ENCODE measurements at places on chromosomes 12 and 14. TPM values are rescaled to one million over a fixed set of nuclear protein-coding genes. Genes with fewer than 3 reads are reported as not detected.

Gene GPR84
- total RNA-seq: not detected

Gene KLRB1
- total RNA-seq: not detected

Gene MIPOL1
- 11.3 TPM for total RNA-seq

Gene SLC6A15
- 86.0 TPM for total RNA-seq

Gene SERPINA9
- total RNA-seq: not detected

Gene IL26
- not detected for total RNA-seq

Gene KRT2
- not detected for total RNA-seq

Gene RNASE2
- total RNA-seq: not detected

Gene KCNA1
- 1.8 TPM for total RNA-seq

Gene LRP6
- 35.0 TPM for total RNA-seq

Gene ZDHHC22
- total RNA-seq: not detected

Gene NXPH4
- total RNA-seq: 0.73 TPM

Gene DEGS2
- total RNA-seq: not detected

Gene CLBA1
- 8.8 TPM for total RNA-seq

Gene SYNE3
- total RNA-seq: 58.1 TPM

Gene MYO1H
- not detected for total RNA-seq

Gene OLR1
- not detected for total RNA-seq

Gene CLEC4D
- total RNA-seq: not detected

Gene LMNTD1
- 1.4 TPM for total RNA-seq

Gene PIK3C2G
- not detected for total RNA-seq

Gene MYF6
- total RNA-seq: not detected

Gene VDR
- total RNA-seq: 10.7 TPM

Gene NELL2
- total RNA-seq: 0.37 TPM

Gene OR6C70
- not detected for total RNA-seq

Gene SLC35F4
- total RNA-seq: not detected

Gene IL31
- not detected for total RNA-seq

Gene KRT73
- not detected for total RNA-seq

Gene ZFHX2
- total RNA-seq: 0.73 TPM

Gene KRT83
- total RNA-seq: not detected

Gene KRT1
- total RNA-seq: not detected

Gene DPF3
- total RNA-seq: 3.7 TPM

Gene DCN
- total RNA-seq: 956 TPM

Gene HCFC2
- 15.4 TPM for total RNA-seq

Gene HOXC12
- total RNA-seq: not detected

Gene CYP46A1
- 0.37 TPM for total RNA-seq

Gene TAC3
- total RNA-seq: not detected

Gene AMDHD1
- total RNA-seq: not detected

Gene KRT85
- total RNA-seq: not detected

Gene SMIM41
- 0.20 TPM for total RNA-seq

All from subcutaneous preadipocyte (primary cell).